ENCODE measurements at places on chromosomes 16 and 17. TPM values are rescaled to one million over a fixed set of nuclear protein-coding genes. Genes with fewer than 3 reads are reported as not detected.

GRCh38 chr16:89413811-89414585 is 76.4 kb downstream of the ANKRD11 start:
- H3K36me3 ChIP-seq, result peaks cover 3% of the 10 kb centered on the region
- H3K27ac ChIP-seq, result no peak overlapping the region
- peaks cover 28% of the 10 kb centered on the region for H3K27me3 ChIP-seq
- H3K4me1 ChIP-seq, result peaks cover 69% of the 10 kb centered on the region
- no peak overlapping the region for H3K4me3 ChIP-seq

DNA sequence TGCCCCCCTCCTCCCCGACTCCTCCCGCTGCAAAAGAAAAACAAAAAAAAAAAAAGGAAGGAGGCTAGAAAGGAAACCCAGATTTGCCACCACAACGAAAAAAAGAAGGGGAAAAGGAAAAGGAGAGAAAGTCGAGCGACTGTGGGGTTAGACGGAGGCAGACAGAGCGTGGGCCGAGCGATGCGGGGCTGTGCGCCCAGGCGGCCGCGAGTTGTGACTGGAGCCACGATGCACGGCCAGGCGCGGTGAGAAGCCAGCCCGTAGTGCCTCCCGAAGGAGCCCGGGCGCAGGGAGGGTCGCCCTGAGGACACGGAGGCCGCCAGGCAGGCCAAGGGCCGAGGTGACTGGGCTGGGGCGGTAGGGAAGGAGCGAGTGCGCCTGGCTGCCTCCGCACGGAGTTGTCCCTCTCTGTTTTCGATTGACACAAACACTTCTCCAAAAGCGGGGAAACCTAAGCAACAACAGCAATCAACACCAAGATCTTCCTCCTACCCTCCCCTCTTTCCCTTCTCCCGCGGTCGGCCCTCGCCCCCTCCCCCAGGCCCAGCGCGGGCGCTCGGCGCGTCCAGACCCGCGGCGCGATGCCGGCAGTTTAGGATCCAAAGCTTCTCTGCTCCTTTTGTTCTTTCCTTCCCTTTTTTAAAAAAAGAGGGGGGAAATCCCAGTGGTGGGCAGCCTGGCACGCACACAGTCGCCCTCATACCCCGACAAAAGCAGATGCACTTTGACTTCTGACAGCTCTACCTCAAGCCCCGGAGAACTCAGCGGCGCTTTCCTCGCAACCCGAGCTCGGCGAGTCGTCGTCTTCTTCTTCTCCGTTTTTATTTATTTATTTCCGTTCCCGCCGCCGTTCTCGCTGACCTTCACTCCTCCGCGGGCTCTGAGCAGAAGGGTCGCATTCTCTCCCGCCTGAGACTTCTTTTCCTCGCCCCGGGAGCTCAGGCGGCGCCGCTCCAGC is at the start of gene LHX1:
LHX1 (plus strand) TSS at position 475 of the 958 bp plus-strand sequence. CDS start 723 bp downstream, outside the sequence.
- peaks cover 86% of the 10 kb centered on the region for H3K27me3 ChIP-seq
- H3K4me1 ChIP-seq, result peaks cover 64% of the 10 kb centered on the region
- H3K4me3 ChIP-seq, result peak within 1 kb of the TSS; percentile 75
- peak within 1 kb of the TSS; percentile 49 for H3K27ac ChIP-seq
- no peaks in the 10 kb centered on the region for H3K36me3 ChIP-seq

Gene SDK2
- not detected for polyA plus RNA-seq

DNA sequence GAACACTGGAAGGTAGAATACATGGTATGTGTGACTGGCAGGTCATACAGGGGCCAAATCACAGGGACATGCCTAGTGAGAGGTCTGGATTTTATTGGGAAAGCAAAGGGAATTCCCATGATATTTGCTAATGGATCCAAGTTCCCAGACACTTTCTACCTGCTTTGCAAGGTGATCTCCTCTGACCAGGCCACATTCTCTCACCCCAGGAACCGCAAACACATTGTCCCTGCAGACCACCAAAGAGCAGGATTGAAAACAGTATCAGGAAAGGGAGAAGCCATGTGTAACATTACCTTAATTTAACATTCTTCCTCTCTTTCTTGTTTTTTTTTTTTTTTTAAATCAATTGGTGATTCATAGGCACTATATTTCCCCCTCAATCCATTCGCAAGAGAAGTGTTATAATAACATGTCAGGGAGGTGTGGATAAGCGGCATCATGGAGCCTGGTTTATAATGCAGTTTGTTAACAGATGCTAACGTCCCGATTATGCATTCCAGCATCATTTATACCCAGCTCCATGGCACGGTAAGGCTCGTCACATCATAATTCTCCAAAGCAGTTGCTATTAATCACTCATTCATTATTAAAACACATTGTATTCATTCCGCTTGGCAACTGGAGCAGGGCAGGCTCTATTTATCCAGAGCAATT is 155.1 kb upstream of the CCL2 start:
- no peaks in the 10 kb centered on the region for H3K36me3 ChIP-seq
- DNase-seq, result no peak
- H3K27me3 ChIP-seq, result peaks cover 5% of the 10 kb centered on the region
- no peak overlapping the region for H3K4me3 ChIP-seq
- H3K27ac ChIP-seq, result no peak overlapping the region
- no peaks in the 10 kb centered on the region for H3K4me1 ChIP-seq

- no peak overlapping the region for H3K27ac ChIP-seq
- no peak for DNase-seq
- H3K4me1 ChIP-seq, result peaks cover 6% of the 10 kb centered on the region
- H3K4me3 ChIP-seq, result no peak overlapping the region
- H3K27me3 ChIP-seq, result peaks cover 18% of the 10 kb centered on the region
Measured at GRCh38 chr16:995087-995486, 13.5 kb downstream of the SOX8 start.

GRCh38 chr16:4010225-4011158 is 105.8 kb downstream of the ADCY9 start:
- no peak overlapping the region for H3K4me3 ChIP-seq
- H3K4me1 ChIP-seq, result peaks cover 14% of the 10 kb centered on the region
- H3K36me3 ChIP-seq, result no peaks in the 10 kb centered on the region
- no peak for DNase-seq
- H3K27me3 ChIP-seq, result no peaks in the 10 kb centered on the region

DNA sequence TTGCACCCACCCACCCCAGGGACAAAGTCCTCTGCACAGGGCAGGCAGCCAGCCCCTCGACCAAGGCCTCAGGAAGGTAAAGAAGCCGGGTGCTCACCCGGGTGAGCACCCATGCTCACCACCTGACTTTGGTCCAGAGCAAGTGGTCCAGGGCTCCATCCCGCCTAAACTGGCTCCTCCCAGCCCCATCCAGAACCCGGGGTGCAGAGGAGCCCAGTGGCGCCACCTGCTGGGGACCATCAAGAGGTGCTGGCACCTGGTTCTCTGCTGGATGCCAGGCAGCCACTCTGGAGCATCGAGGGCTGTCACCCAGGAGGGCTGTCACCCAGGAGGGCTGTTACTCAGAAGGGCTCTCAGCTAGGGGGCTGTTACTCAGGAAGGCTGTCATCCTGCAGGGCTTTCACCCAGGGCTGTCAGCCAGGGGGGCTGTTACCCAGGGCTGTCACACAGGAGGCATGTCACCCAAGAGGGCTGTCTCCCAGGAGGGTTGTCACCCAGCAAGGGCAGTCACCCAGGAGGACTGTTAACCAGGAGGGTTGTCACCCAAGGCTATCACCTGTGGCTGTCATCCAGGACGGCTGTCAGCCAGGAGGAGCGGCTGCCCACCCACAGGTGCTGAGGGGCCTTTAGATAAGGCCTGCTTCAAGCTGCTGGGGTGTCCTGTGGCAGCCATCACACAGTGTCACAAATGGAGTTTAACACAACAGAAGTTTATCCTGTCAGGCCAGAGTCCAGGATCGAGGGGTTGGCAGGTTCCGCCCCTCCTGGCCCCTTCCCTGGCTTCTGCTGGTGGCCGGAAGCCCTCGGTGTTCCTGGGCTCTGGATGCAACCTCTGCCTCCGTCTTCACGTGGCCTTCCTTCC is 98.5 kb downstream of the TNFRSF13B start:
- no peak overlapping the region for H3K27ac ChIP-seq
- peaks cover 2% of the 10 kb centered on the region for H3K27me3 ChIP-seq
- no peak overlapping the region for H3K4me3 ChIP-seq
- DNase-seq, result peak; percentile 10
- H3K36me3 ChIP-seq, result peaks cover 3% of the 10 kb centered on the region

DNA sequence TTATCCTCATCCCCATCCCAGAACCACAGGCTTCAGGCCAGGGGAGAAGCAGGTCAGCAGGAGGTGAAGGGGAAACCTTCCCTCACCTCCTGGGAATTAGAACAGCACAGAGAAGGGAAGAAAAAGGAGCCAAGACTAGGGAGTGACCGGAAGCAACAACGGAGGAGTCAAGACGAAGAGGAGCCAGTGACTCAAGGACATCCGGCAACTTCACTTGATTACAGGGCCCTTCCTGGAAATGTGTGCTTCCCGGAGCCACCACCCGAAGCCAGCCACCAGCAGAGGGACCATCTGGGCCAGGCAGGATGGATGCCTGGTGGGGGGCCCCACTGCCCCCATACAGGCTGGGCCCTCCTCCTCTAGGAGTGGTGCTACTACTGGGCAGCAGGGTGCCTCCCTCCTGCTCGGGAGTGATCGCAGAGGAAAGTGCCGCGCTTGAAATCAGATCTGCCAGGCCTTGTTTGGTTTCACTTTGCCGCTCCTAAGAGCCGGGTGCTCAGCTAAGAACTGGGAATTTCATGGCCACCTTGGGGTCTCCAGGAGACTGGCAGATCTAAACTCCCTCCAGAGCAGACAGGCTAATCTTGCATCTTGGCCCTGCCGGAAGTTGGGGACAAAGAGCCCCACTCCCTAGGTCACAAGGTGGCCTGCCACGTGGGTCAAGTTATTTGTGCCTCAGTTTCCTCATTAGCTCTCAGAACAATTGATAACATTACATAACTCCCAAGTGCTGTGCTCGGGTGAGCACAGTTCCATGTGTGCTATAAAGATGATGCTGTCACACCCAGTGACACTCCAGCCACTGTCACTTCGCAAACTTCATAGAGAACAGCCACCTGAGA is 6.6 kb downstream of the CDC42EP4 start:
- H3K27ac ChIP-seq, result no peak overlapping the region
- no peak for DNase-seq
- no peaks in the 10 kb centered on the region for H3K36me3 ChIP-seq
- peaks cover 5% of the 10 kb centered on the region for H3K4me1 ChIP-seq

DNA sequence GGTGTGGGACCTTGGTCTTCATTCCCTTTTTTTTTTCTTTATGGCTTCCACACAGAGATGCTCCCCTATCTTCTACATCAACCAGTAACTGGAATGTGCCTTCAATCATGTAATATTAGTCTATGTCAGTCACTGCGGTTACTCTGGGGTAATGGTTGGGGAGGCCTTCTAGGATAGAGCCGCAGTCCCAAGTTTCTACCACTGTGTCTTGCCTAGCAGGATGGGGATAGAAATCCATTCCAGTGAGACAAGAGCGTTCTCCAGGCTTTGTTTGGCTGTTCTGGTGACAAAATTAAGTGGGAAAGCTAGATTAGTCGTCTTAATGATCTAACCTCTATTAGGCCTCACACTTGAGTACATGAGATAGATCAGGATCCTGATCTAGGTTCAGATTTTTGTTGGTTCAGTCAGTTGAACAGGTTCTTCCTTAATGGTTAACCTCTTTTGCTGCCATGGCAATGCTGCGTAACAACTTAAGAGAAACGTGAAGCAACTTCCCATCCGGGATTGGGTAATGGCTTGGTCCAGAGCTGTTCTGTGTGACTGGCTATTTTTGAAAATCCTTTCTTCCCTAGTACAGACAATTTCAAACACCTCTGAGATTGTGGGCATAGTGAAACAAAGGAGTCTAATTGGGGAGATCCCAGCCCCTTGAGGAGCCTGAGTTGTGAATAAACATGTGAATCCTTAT is 8.7 kb downstream of the MSL1 start:
- DNase-seq, result no peak
- peaks cover 4% of the 10 kb centered on the region for H3K4me1 ChIP-seq
- no peak overlapping the region for H3K27ac ChIP-seq
- no peak overlapping the region for H3K4me3 ChIP-seq

- H3K27me3 ChIP-seq, result peaks cover 4% of the 10 kb centered on the region
- no peaks in the 10 kb centered on the region for H3K36me3 ChIP-seq
- no peak overlapping the region for H3K4me3 ChIP-seq
- peaks cover 19% of the 10 kb centered on the region for H3K4me1 ChIP-seq
- no peak overlapping the region for H3K27ac ChIP-seq
Measured at GRCh38 chr17:76993651-76994050, 125.4 kb downstream of the MGAT5B start.

GRCh38 chr17:36546418-36547093 is 1.8 kb downstream of the GGNBP2 start:
- H3K27ac ChIP-seq, result peak overlapping the region; percentile 96
- peak overlapping the region; percentile 89 for H3K4me3 ChIP-seq
- peaks cover 53% of the 10 kb centered on the region for H3K4me1 ChIP-seq
- DNase-seq, result no peak
- H3K36me3 ChIP-seq, result peaks cover 4% of the 10 kb centered on the region

Gene SPNS3
- polyA plus RNA-seq, result 7.3 TPM

Gene CCDC144A
- not detected for polyA plus RNA-seq

Gene TMIGD1
- polyA plus RNA-seq, result not detected

DNA sequence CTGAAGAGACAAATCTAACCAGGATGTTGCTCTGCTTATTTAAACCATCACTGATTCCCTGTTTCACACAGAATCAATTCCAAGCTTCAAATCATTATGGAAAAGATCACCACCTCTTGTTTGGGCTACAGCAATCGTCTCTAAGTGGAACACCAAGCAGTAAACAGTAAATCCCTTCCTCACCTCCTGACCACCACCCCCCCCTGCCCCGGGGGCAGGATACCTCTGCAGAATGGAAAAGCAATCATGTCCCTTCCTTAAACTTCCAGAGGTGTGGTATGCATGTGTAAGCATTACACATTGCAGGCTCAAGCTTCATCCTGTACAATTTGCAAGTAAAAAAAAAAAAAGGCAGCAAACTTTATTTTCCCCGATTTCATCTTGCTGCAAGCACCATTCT is 373.8 kb downstream of the NPIPA8 start:
- H3K4me1 ChIP-seq, result no peaks in the 10 kb centered on the region
- no peaks in the 10 kb centered on the region for H3K36me3 ChIP-seq
- no peak for DNase-seq
- H3K4me3 ChIP-seq, result no peak overlapping the region
- H3K27ac ChIP-seq, result no peak overlapping the region

DNA sequence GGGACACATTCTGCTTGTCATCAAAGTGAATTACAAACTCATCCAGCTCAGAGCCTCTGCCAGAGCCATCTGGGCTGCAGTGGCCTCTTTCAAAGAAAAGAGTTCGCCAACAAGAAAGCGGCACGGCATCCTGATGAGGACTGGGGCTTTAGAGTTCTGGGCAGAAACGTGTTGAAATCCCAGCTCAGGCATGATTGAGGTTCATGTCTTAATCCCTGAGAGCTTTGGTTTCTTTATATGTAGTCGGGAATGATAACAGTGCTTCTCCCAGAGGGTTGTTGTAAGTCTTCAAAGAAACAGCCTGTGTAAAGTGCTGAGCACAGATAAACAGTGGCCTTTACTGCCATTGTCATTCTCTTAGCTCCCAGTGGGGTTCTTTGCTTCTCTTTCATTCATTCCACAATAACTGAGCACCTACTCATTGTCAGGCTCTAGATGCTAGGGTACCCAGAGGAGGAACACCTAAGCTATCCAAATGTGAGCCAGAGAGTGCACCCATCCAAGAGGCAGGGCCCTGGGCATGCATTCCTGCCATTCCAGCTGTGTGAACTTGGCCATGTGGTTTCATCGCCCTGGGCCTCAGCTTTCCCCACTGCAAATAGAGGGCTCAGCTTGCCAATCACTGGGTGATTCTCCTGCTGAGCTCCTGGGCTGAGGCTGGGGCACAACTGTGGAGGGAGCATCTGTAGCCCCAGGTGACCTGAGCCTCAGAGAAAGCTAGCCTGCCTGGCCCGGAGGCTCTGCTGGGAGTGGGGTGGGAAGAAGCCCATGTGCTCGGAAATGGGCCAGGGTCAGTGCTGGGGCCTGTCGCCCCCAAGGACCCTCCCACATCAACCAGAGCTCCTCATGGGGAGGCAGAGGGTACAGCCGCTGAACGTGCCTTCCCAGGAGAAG is 38.3 kb upstream of the CRHR1 start:
- peaks cover 13% of the 10 kb centered on the region for H3K27me3 ChIP-seq
- no peaks in the 10 kb centered on the region for H3K4me1 ChIP-seq
- no peak for DNase-seq

All from immature natural killer cell (primary cell).